ENCODE measurements at places on chromosomes 3 and 15.

GRCh38 chr15:35256141-35256540 lies 171.0 kb upstream of the NANOGP8 start:
- no peak for DNase-seq

DNA sequence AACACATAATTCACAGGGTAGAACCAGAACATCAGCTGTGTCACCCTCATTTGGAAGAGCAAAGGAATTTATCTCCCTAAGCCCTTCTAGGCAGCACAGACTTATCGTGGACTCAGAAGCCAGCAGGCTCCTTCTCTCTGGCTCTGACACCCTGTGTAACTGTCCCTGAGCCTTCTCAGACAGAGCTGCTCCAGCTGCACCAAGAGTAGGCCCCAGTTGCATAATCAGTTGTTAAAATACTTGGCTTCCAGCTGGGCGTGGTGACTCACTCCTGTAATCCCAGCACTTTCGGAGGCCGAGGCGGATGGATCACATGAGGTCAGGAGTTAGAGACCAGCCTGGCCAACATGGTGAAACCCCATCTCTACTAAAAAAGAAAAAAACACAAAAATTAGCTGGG lies 49.4 kb upstream of the ACVR2B start:
- DNase-seq, result no peak

DNA sequence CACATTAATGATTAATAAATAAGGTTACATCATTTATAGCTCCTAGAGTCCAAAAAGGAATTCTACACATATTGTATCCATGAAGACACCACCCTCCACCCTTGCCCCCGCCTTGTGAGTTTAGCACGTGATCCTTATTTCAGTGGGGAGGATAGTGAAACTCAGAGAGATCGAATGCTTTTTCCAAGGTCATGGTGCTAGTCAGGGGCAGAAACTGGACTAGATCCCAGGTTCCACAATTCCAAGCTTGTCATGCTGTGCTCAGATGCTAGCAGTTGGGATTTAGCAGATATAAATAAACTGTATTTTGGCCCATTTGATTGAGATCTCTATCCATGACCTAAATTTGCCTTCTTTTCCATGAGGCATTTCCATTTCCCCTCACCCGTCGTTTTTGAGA lies 227.4 kb upstream of the THRB start:
- DNase-seq, result no peak

- DNase-seq, result peak; percentile 1
Measured at GRCh38 chr3:30042916-30043555, 563.4 kb upstream of the TGFBR2 start.

- no peak for DNase-seq
Measured at GRCh38 chr15:44694416-44694815, 16.7 kb downstream of the PATL2 start.

GRCh38 chr3:197495059-197495455 lies 60.7 kb downstream of the BDH1 start:
- no peak for DNase-seq

DNA sequence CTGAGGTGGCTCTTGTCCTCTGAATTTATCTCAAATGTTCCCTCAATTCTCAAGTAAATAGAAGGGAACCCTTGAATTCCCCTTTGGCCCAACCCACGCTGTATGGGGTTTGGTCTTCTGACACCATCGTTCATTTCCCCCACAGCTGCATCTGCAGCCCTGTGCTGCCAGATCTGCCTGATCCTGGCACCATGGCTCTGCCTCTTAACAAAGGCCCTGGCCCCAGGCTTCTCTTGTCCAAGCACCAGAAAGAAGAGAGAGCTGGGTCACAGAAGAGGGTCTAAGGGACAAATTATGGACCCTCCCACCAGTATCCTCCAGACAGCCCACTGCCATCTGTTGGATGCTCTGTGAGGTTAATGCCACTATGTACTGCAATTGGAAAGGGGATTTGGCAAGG lies 1.8 kb downstream of the MAP1A start:
- peak; percentile 22 for DNase-seq

GRCh38 chr15:100208921-100209603 lies 132.7 kb downstream of the ADAMTS17 start:
- DNase-seq, result no peak

DNA sequence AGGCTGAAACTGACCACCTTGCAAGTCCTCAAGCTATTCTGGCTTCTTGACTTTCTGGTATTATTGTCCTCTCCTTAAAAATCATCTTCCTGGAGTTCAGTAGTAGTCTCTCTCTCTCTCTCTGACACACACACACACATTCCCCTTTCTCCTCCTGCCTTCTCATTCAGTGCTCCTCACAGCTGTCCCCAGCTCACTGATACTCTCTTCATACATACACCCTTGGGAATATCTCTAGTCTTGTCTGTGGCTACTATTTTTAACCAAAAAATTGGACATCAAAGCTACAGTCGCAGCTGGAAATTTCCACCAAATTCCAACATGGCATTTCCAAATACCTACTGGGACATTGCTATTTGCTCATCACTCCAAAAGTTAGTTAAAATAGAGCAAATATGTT lies 178.9 kb downstream of the ECT2 start:
- no peak for DNase-seq

GRCh38 chr15:99059010-99059981 lies 45.6 kb upstream of the SYNM start:
- DNase-seq, result peak; percentile 65

DNA sequence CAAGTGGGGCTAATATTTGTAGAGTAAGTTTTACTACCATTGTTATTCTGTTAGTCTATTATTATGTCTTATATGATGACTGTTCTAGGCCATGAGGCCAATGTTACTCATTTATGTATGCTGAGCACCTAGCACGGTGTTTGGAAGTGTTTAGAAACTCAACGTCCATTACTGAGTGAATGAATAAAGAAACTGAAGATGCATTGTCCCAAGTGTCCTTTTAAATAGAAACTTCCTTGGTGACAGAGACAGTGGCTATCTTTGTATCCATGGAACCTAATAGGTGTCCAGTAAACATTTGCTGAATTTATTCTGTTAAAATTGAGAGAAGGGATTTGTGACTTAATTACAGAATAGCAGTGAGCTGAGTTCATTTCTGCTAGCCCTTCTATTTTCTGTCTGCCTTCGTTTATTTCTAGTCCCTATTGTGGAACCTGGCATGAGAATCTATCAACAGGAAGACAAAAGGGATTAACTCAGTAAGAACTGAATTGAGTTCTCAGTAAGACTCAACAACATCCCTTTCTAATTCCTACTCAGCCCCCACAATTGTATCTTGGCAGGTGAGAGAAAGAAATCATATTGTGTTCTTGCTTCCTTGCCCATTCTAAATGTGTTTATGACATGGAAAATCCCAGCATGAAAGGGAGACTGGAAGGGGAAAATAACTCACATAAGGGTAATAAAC lies 246.6 kb upstream of the LRRC3B start:
- DNase-seq, result no peak

GRCh38 chr3:102018551-102018950 lies 169.2 kb downstream of the NFKBIZ start:
- peak; percentile 32 for DNase-seq

DNA sequence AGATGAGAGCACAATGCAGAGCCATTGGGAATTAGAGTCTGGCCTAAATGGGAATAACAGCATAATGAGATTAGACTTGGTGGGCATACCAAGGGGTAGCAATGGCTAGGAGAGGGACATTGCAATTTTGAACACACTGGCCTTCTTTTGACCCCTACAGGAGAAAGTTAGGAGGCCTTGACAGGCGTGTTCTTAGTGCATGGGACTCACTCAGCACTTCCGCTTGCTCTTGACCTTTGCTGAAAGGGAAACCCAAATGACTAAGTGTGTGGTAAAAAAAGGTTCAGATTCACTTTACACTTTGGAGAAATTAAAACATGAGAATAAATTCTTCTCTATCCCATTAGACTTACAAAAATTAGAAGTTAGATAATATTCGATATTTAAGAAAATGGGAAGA lies 317.4 kb downstream of the DIPK2A start:
- DNase-seq, result no peak

- no peak for DNase-seq
Measured at GRCh38 chr15:90553248-90553745, 23.6 kb downstream of the CRTC3 start.

Data from hematopoietic multipotent progenitor cell treated with erythropoietin and hydrocortisone succinate and interleukin-3 and kit ligand, for 4 days (in vitro differentiated cells).